ENCODE measurements at places on chromosomes 5 and 9.

DNA sequence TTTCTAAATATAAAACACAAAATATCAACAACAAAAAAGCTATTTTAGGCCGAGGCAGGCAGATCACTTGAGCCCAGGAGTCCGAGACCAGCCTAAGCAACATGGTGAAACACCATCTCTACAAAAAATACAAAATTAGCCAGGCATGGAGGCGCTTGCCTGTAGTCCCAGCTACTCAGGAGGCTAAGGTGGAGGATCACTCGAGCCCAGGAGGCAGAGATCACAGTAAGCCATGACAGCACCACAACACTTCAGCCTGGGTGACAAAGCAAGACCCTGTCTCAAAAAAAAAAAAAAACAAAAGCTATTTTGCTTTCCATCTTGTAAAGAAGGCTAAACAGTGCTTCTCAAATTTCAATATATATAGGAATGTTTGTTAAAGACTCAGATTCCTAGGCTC, 11.3 kb downstream of the C5orf15 start:
- DNase-seq = no peak

DNA sequence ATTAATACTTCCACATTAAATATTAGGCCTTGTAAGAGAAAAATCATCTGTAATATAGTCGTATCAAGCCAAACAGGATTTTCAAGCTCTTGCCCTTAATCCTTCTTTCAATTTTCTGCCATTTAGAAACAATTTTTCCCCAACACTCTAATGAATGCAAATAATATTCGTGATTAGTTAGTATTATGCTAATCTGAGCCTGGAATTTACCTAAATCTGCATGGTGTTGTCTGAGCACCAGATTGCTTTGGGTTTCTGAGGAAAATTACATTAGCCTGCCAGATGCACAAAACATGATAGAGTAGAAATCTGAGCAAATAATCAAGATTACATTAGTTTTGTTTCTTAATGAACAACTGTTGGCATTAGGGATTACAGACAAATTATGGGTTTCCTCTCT, 176.6 kb downstream of the ZDHHC21 start:
- DNase-seq = no peak

DNA sequence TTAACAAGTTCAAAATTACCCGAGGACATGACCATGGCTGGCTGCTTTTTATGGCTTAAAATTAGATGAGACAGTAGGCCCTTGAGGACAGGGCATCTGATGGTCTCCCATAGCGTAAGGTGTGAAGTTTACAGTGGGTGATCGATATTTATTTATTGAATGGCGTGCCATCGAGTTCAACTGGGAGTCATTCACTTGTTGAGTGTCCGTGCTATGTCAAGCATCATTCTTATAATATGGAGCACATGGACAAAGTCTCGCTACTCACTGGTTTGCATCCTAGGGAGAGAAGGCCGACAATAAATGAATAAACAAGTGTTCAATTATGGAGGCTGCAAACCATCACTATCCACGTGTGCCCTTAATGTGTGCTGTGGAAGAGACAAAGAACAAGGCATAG, 277.2 kb downstream of the ARHGEF28 start:
- no peak for DNase-seq

DNA sequence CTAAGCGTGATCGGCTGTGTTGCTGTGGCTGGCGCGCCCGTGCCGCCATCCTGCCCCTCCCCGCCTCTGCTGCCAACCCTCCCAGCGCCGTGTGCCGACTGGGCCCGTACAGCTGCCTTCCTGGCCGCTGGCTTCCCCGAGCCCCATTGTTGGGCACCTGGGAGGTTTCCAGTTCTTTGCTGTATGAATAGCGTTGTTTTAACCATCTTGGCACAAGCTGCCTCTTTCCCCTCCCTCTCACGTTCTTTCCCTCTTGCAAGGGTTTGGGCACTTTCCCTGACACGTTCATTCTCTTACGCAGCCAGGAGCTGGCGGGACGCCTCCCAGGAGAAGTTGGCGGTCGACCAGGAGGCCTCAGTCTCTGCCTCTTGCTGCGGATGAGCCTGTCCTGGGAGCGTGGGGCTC, 43.1 kb upstream of the RXRA start:
- DNase-seq = peak; percentile 86

GRCh38 chr5:146025114-146025680, 80.2 kb downstream of the PLAC8L1 start:
- no peak for DNase-seq

DNA sequence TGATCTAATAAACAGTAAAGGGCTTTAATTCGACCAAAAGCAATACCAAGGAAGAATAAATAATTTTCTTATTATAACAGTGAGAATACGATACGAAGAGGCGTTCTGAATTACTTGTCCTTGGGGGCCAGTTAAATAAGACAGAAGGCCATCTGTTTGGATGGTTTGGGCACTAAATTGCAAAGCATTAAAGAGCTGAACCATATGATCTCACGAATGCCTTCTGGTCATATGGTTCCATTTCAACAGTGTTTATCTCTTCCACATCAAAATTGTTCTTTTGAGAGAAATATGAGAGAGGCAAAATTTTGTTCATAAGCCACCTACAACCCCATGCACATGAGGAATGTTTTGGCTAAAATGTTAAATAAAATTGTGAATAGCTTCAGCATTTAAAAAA, 605.4 kb downstream of the PTPRD start:
- no peak for DNase-seq

DNA sequence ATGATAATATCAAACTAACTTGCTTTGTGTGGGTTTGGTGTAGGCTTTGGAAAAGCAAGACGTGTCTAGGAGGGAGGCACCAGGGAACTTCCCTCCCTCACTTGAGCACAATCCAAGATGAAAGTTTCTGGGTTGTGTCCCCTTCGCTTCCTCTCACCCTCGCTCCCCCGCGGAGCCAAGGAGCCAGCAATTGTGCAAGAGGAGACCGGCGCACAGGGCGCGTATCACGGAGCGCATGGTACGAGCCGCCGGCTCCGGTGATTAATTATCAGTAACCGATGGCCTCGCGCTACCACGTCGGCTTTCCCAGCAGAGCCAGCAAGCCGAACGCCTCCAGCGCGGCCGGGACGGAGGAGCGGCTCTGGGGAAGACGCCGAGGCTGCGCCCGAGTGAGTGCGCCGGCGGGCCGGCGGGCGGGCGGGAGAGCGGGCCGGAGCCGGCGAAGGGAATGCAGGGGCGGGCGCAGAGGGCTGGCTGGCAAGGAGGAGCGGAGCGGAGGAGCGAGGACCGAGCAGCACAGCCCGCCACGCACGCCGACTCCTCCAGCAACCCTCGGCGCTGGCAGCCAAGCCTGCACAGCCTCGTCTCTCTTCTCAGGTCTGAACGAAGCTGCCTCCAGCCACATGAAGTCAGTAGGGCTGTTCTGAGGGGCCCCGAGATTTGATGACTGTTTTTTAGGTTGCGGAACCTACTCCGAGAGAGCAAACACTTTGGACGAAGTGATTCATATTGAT, 143.6 kb downstream of the BNC2 start:
- DNase-seq = peak; percentile 93

DNA sequence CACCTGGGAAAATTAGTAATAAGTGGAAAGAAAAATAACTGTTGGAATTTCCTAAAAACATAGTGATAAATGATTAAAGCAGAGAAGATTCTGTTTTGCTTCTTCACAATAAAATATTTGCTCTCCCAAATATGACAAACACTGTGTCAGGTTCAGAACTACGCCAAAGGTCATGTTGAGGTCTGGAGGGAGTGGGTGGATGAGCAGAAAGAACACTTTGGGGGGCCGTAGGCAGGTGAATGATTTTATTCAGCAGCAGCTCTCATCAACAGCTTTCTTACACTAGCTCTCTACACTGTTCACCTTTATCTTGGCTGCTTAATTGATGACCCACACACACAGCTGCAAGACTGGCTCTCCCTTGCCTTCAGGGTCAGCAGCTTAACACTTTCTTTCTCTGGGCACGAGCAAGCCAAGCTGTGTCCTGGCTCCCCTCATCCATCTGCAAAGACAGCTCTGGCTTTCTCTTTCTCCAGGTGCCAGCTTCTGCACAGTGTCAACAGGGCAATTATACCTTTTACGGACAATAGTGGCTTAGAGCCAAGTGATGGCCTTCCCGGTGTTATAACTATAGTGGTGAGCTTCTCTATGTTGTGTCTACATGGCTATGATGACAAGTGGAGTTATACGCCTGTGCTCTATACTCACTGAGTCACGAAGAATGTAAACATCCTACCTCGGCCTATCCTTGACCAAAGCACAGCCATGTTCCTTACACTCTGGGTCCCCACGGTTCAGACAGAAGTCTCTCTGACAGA, 18.9 kb upstream of the GPX8 start:
- no peak for DNase-seq
